Epithelial cell of proximal tubule (primary cell): ENCODE measurements at places on chromosomes 6 and 20.
A peak's percentile ranks its signal among the peaks of the same experiment; 100 is the strongest.

- DNase-seq, result no peak
Measured at GRCh38 chr20:40815156-40816038, 126.4 kb upstream of the MAFB start.

DNA sequence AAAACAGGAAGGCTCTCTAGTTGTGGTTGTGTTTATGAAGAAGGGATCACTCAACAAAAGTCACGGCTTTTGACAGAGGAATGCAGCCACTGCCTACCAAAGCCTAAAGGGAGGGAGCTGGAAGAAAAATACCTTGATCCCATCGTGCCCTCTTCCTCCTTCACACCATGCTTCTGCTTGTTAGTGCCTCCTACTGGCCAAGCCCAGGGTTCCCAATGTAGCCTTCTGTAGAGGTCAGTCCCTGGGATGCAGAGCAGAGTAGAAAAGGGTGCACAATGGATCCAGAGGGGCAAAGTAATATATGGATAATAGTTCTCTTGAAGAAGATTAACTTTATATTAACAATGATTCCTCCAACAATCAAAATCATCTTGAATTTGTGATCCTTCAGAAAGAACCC, 293.5 kb upstream of the FERMT1 start:
- DNase-seq, result no peak

DNA sequence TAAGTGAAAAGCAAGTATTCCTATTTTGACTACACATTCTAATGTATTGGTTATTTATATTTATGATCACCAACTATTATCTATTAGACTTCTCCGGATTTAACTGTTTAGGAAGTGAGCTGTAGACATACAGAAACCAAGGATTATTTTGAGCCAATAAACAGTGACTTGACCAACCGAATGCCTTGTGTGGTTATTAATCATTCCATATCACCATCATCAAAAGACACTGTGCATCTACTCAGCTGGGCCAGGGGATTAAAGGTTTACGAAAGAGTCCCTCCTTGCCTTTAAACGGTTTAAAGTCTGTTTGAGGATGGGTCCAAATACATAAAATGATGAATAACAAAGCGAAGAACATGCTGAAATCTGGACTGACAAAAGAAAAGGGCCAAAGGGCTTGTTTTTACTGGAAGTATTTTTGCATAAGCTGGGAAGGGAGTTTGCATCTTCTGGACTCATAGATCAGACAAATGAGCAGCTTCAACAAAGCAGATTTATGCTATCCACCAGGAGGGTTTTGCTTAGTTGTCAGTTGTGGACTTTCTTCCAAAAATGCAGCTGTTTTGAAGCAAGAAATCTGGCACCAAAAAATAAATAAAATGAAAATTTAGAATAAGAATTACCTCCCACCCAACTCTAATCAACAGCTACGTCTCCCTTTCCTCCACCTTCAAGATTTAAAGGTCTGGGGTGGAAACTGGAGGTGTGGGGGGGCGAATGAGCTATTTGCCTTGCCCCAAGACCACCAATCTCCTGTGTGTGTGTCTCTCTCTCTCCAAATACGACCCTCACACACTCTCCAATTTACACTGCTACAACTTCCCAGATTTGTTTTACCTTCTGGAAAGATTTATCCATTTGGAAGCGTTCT, 33.6 kb upstream of the ID4 start:
- DNase-seq, result no peak

DNA sequence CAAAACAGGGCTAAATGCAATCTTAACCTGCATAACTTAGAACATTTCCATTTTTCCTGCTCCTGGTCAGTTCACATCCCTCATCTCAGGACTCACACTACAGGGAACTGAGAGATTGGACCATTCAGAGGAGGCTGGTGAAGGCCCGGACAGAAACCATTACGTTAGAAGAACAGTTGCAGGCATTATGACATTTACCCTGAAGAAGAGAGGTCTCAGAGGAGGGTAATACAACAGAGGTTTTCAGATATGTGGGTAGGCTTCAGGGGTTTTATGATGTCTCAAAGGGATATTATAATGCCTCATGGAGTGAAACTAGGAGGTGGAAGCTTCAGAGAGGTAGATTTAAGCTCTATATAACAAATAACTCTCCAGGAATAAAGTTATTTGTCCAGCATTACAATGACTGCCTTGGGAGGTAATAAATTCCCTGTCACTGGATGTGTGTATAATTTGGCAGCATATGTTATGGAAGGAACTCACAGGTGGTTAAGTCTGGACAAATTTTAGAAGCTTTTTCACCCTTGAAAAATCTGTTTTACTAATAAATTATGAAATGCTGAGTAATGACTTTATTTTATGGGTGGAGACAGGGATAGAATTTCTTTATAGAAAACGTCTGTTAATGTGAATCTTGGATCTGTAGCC, 36.7 kb upstream of the RIPOR2 start:
- DNase-seq, result no peak

- DNase-seq, result no peak
Measured at GRCh38 chr20:63253438-63254231, 628 bp downstream of the NKAIN4 start.

DNA sequence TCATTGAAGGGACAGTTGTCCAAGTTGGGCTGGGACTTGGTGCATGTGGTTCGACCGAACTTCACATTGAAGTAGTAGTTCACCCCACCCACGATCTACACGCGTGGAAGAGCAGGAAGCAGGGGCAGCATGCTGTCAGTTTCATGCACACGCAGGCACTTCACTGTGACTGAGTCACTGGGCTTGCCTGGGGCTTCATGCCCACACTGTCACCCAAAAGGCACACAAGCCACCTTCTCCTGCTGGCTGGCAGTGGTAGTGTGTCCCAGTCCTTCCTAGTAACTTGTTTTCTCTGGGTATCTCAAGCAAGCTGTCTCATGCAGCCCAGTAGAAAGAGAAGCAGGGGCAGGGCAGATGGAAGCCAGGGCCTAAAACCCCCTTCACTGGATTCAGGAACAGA, 2.0 kb downstream of the CST5 start:
- DNase-seq, result no peak

DNA sequence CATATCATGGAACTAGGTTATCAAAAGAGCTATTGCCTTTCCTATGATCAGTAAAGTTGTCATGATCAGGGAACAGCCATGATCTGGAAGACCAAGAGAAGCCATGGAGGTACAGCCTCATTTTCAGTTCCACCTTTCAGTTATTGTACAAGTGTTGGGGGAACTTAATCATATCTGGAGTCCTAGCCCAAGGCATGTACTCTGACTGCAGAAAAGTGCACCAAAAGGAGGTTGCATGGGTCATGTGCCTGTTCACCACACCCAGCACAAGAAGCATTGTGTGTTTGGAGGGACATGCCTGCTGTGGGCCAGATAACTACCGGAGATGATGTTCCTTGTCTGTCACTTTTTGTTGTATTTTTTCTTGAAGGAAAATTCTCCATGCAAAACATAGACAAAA, 185.8 kb upstream of the MAN1A1 start:
- DNase-seq, result no peak

GRCh38 chr6:3766214-3766613, 14.7 kb upstream of the PXDC1 start:
- DNase-seq, result no peak

- DNase-seq, result no peak
Measured at GRCh38 chr20:32670773-32671455, 2.8 kb downstream of the C20orf203 start.

GRCh38 chr6:31829633-31830283, 2.2 kb downstream of the HSPA1B start:
- no peak for DNase-seq

DNA sequence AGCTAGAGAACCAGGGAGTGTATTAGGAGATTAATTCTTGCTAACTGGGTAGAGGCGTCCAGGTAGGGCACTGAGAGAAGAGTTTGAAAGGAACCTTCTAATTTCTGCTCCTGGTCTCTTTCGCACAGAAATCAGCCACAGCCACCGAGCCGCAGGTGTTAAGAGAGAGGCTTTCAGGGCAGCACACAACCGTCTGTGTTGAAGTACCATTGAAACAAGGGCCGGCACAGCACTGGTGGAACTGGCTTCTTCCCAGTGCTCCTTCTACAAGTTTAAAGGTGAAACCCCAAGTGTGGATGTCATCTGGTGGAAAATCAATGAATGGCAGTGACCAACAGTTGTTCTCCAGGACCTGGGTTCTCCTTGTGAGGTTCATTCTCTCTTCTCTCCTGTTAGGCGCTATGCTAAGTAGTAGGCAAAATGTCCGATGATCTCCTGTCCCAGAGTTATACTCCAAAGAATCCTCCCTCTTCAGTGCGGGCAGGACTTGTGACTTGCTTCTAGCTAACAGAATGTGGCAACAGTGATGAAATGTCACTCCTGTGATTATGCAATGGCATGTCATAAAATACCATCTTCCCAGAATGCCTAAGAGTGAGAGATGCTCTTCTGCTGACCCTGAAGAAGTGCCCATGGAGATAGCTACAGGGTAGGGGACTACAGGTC, 15.0 kb upstream of the RIN2 start:
- no peak for DNase-seq

- DNase-seq, result no peak
Measured at GRCh38 chr20:45798935-45799642, 7.3 kb downstream of the DNTTIP1 start.

DNA sequence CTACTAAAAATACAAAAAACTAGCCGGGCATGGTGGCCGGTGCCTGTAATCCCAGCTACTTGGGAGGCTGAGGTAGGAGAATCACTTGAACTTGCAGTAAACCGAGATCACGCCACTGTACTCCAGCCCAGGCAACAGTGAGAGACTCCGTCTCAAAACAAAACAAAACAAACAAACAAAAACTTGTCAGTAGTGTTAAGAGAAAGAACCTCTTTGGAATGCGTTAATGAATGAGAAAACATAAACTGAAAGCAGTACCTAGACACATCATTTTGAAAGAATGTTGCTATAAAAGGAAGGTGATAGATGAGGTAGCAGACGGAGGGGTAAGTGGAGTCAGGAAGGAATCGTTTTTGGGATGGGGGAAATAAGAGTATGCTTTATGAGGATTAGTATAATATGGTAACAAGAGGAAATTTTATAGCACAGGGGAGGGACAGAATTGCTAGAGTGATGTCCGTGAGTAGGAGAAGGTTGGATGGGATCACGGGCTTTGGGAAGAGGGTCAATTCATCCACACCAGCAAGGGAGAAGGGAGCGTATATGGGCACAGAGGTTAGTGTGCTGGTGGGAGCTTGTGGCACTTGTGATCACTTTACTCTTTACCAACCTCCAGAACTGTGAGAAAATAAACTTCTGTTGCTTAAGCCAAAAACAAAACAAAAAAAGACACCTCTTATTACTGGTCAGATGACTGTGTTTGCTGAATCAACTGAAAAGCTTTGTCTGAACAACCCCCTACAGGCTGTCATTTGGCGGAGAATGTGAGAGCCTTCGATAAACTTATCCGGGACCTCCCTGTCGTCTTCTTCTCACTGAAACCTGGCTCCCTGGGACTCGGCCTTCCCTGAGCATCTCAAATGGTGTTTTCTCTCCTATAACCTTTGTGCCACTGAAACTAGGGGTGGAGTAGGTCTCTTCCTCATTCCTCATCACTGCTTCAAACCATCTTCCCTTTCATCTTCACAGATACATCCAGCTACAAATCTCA, 48.9 kb upstream of the TFAP2A start:
- no peak for DNase-seq

DNA sequence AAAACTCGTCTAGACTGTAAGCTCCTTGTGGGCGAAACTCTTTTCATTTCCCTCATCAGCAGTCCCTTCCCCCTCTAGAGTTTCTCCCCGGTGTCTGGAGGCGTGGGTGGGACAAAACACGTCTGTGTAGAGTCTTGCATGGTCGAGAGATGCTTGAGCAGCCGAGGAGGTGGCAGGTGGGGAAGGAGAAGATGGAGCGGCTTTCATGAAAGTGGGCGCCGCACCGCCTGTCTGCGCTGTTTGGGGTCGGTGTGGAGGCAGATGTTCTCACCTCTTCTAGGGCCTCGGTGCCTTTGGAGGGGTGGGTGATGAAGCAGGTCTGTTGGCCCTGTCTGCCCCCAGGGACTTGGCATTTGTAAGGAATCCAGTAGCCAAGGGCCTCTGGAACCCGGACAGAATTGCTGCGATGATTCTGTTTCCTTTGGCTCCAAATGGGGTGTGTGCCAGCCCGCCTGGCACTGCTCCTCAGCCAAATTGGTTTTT, 1.2 kb downstream of the BRPF3 start:
- no peak for DNase-seq

GRCh38 chr20:34797012-34797995, 28.1 kb downstream of the NCOA6 start:
- no peak for DNase-seq

DNA sequence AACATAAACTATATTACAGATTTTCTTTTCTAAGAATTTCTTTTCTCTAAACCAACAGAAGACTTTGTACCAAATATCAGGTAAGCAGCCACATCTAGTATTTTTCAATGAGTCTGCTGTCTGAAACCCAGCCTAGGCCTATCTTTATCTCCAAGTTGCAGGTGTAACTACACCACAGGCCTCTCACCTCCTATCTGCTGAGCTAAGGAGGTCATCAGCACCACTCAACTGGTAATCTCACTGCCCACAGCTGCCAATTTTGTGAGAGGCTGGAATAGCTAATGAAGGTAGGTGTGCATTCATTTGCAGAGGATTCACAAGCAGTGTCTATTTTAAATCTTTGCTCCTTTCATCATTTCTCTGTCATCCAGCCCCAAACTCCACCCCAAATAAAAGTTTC, 584.8 kb downstream of the HDGFL1 start:
- DNase-seq, result no peak

DNA sequence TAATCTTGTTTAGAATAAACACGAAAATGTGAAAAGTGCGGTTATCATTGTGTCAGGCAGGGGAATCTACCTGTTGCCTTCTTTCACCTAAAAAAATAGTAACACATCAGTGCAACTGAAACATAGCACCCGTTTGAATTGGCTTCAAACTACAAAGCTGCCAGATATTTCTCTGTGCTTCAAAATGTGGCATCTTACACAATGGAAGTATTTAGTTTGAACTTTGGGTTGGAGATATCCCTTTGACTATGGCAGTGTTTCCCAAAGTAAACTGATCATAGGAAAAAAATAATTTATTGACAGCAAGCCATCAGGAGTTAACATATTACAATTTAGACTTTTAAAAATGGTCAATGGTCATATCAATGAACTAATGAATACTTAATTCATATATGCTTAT, 3.6 kb downstream of the PPP1R3G start:
- no peak for DNase-seq

DNA sequence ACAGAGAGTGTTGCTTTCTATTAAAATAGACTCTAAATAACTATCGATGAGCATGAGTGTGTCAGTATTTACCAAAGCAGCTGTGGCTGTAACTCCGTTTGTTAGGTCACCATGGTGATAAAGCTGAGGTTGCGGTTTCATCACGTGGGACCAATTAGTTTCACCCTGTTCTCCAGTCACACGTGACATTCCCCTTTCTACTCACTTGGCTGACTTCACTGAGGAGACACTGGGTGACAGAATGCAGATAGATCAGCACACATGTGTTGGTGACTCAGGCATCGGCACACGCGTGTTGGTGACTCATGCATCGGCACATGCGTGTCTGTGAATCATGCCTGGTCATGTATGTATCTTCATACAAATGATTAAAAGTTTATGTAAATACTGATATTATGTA, 285.4 kb downstream of the THBS2 start:
- peak; percentile 96 for DNase-seq

DNA sequence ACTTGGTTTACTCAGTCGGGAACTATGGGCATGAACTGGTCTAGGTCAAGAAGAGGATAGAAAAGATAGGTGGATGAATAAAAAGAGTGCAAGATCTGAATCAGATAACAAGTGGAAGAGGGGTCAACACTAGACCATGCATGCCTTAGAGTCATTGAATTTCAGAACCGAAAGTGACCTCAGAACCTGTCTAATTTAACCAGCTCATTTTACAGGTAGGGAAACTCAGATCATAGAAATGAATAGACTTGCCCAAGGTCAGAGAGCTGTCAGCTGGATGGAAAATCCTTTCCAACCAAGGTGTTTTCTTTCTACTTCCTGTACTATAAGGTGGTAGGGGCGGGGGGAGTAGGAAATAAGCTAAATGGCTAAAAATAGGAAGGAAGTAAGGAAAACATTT, 121.4 kb upstream of the ADGRF1 start:
- DNase-seq, result no peak
